ENCODE measurements at places on chromosomes 6 and 20.

GRCh38 chr6:83411731-83412130, 19.1 kb downstream of the ME1 start:
- DNase-seq = no peak

DNA sequence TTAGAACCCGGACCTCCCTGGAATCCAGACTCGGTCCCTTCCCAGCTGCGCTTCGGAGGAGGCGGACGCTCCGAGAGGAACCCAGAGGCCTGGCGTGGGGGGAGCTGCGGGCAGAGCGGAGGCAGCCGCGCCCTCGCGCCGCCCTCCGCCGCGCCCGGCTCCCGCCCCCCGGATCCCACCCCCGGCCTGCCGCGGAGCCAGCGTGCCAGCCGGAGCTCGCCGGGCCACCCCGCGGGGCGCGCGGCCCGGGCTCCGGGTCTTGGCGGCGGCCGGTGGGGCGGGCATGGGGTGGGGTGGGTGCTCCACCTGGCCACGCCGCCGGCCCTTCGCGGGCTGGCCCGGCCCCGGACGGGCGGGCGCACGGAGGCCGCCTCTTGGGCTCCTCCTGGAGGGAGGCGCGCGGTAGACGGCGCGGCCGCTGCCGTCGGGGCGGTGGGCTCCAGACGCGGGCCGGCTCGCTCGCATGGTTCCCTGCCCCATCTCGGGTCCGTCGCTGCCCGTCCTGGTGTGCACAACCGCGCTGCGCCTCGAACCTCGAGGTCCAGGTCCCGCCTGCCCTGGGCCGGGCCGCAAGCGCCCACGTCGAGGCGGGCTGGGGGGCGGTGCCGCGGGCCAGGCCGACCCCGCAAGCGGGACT, 592 bp upstream of the CDYL start:
- peak; percentile 39 for DNase-seq

DNA sequence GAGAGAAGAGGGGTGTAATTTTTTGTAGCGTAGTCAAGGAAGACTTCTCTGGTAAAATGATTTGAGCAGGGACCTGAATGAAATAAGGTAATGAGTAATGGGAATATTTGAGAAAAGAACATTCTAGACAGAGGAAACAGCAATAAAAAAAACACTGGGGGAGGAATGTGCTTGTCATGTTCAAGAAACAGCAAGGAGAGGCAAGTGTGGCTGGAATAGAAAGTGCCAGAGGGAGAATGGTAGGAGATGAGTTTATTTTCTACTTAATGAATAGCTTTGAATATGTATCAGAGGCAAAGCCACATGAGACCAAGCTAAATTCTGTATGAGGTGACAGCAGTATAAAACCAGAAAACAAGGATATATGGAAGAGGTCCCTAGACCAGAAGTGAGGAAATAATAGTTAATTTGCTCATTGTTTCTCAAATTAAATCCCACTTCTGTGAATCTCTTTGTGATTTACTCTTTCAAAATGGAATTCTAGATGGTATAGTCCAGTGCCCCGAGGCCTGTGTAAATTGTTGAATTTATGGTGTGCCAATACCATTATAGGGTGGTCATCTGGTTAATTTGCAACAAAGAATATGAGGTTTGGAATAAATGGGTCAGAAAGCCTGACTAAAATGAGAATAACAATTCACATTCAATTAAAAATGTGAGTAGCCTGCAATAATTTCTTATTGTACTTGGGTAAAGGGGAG, 170.2 kb downstream of the CDKAL1 start:
- DNase-seq = no peak

GRCh38 chr6:152353440-152353839, 283.7 kb downstream of the SYNE1 start:
- DNase-seq = no peak

DNA sequence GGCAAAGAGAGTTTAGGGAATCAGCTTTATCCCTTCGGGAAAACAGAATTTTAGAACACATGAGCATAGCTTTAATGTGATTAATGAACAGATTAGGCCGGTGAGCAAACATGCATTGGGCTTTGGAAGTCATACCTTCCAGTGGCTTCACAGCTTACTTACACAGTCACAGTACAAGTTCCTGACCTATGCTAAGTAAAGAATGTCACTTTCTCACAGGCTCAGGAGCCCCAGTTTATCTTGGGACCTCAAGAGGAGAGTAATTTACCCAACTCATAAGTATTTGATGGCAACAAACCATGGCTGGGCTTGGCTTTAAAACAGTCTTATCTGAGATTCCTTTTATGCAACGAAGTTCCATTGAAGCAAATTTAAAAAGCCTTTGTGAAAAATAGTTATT, 195.9 kb downstream of the AKAP7 start:
- no peak for DNase-seq

GRCh38 chr20:59938221-59938620, 1.9 kb downstream of the PPP1R3D start:
- no peak for DNase-seq

- no peak for DNase-seq
These were observed 96.9 kb downstream of the MBOAT1 start for GRCh38 chr6:20115246-20115980.

DNA sequence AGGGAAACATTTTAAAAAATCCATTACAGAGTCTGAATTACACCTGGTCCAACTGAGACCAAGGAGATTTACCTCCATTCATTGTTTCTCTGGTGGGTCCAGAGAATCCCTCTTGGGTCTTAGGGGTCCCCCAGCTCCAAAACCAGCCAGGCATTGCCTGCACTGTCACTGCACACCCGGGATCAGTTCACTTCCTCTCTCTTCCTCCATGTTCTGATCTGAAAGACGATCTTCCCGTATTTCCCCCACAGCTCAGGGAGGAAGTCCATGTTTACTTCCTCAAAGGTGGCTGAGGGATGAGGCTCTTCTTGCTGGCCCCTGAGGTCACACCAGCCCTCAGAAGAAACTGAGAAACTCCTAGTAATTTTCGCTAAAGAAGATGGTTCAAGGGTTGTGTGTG, 159.7 kb downstream of the BMP7 start:
- no peak for DNase-seq

All from right renal cortex interstitium (tissue), 3 donors.